Heart right ventricle (tissue), 16 donors: ENCODE measurements at places on chromosomes 11 and 22. TPM values are rescaled to one million over a fixed set of nuclear protein-coding genes. Genes with fewer than 3 reads are reported as not detected.
A peak's percentile ranks its signal among the peaks of the same experiment; 100 is the strongest.

DNA sequence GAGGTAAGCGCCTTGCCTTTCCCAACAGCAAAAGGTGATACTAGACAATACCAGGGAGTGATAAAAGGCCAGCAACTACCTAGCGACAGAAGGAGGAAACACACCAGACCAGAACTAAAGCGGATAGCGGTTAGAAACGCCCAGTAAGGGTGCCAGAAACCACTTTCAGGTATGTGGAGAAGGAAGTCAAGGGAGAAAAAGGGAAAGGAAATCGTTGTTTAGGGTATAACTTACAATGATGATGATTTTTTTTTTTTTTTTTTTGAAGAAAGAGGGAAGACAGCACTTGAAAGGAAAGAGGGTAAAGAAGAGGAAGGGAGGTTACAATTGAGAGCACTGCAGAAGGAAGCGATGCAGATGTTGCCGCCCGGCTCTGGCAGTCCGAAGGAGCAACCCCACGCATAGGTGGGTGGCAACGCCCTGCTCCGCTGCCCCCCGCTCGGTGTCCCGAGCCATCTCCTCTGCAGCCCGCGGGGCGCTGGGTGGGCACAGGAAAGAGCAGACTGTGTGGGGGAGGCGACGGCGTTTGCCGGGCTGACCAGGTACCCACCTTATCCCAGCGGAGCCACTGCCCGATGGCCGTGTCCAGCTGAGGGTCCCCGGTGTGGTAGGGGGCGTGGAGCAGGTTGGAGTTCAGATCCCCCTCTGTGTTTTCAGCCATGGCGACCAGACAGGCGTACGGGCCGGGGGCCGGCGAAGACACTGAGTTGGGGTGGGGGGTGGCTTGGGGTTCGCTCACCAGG lies 561 bp downstream of the PGM2L1 start:
- DNase-seq, result peak; percentile 42

GRCh38 chr11:66970371-66970806 lies 4.7 kb upstream of the C11orf86 start:
- DNase-seq, result no peak

DNA sequence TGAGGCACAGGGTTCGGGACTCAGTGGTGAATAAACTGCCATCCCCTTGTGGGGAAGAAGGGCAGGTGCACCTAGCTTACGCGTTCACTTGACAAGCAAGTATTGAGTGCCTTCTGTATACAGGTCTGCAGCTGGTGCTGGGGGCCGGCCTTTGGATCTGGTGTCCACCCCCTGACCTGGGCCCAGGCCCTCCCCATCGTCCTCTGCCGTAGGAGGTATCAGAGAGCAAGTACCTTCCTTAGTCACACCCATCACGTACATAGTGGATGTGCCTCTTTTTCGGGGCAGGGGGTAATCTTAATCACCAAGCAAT lies 53.3 kb downstream of the SMIM38 start:
- no peak for DNase-seq

- DNase-seq, result no peak
Measured at GRCh38 chr11:34627197-34627596, 6.3 kb downstream of the EHF start.

GRCh38 chr22:35677460-35678187 lies 29.4 kb downstream of the APOL6 start:
- no peak for DNase-seq

- no peak for DNase-seq
Measured at GRCh38 chr11:81568918-81569317, 1164.7 kb downstream of the FAM181B start.

DNA sequence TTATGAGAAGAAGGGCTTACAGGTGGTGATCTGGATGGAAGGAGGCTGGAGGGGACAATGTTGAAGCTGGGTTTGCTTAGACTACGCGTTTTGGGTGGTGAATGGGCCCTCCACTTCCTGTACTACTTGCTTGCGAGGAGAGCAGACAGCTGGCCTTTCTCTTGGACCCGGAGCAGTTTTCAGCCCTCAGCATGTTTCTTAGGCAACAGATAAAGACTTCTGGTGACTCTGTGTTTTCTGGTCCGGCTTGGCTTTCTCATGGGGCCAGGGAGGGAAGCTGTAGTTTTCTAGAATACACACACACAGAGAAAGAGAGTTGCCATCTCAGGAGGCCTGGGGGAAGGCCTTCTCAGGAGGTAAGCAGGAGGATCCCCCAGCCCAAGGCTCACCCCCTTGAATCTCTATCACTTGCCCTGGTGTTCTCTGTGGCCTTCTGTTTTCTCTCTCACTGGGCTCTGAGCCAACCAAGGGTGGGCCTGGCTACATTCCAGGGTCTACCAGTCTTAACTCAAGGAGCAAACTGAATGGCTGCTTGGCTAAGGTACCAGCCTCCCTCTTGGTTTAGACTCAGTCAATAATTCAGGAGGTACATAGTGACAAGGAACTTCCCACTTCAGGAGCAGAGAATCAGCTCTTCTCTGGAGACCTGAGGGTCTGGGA lies 2.4 kb downstream of the CCS start:
- DNase-seq, result peak; percentile 72

DNA sequence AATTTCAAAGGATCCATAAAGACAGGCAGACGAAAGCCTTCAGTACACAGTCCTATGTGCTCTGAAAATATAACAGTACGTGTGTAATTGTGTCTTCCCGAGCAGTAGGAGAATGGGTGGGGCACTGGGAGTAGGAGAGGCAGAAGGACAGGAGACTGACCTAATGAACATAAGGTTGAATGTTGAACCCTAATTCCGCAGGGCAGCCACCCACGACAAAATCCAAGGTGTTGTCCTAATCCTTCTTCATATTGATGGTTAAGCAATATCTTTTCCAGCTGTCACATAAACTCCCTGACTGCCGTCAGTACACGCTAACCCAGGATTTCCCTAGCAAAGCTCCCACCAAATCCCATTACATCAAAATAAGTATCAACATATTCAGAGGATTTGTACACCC lies 34.5 kb downstream of the SPATA19 start:
- no peak for DNase-seq

DNA sequence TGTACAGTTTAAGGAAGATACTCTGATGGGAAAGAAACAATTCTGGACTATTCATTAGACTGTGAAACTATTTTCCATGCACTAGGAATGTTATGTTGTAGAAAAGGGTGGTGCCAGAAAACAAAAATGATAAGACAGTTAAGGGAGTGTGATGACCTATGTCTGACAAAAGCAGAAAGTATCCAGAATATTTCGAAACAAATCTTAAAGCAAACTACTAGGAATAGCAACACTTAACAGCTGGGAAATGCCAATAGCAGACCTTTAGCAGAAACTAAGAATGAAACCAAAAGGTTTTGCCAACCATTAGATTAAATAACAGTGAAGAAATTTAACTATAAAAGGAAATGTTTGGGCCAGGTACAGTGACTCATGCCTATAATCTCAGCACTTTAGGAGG lies 3.3 kb upstream of the ARHGAP20 start:
- DNase-seq, result no peak

DNA sequence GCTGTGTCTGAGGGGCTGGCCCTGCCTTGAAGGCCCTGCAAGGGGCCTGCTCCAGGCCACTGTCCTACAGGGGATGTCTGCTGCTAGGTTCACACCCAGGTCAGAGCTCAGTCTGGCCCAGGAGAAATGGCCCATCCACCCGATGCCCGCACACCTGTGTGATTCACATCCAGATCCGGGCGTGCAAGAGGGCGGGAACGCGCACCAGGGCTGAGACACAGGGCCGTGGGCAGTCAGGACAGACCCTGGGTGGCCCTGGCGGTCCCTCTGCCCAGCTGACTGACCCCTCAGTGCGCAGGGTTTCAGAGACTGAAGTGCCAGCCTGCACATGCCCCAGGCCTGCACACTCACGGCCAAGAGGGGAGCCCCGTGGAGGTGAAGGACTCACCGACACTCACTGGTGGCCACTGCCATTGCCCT lies 7.4 kb downstream of the TOLLIP start:
- DNase-seq, result no peak

DNA sequence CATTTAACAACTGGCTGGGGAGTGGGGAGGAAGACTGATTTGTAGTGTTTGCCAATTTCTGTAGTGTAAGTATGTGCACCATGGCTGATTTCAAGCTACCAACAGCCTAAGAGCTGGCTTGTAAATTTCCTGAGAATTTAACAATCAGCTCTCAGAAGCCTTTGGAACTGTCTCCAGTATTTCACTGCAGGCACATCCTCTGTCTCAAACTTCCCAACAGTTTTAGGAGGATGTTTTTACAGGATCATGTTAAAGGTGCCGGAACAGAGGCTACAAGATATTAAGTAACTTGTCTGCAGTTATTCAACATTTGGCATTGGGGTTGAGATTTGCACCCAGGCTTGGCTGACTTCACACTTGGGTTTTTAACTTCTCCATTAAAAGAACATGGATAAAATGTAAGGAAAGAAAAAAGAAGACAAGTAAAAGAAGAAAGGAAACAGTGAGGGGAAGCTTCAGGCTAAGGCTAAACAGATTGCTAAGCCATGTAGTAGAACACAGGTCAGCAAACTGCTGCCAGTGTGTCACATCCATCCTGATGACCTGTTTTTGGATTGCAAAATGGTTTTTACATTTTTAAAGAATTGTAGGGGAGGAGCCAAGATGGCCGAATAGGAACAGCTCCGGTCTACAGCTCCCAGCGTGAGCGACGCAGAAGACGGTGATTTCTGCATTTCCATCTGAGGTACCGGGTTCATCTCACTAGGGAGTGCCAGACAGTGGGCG lies 204.8 kb upstream of the SESN3 start:
- DNase-seq, result no peak

DNA sequence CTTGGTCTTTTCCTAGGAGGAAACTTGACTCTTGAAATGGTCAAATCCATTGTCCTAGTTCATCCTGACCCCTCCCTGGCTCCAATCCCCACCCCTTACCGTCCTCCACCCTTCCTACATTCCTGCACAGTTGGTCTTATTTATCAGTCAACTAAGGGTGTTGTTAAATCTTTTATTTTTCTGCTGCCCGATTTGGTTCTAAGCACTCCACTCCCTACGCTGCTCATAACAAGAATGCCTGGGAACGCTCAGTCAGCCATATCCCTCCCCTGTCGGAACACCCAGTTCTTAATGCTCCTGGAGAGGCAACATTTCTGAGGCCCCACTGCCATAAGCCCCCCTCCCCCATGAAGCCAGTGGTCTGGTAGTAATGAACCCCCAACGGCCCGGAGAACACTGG lies 9.7 kb downstream of the EHF start:
- DNase-seq, result no peak

Gene LRRN4CL
- 2.8 TPM for polyA plus RNA-seq

Gene SEPTIN3
- 0.22 TPM for polyA plus RNA-seq

Gene OSM
- polyA plus RNA-seq, result not detected

Gene RIBC2
- not detected for polyA plus RNA-seq

Gene APOL3
- polyA plus RNA-seq, result 24.0 TPM

Gene IGF2
- 36.0 TPM for polyA plus RNA-seq

Gene CHCHD10
- polyA plus RNA-seq, result 735 TPM
